ENCODE measurements at places on chromosomes 6 and 20. TPM values are rescaled to one million over a fixed set of nuclear protein-coding genes. Genes with fewer than 3 reads are reported as not detected.

DNA sequence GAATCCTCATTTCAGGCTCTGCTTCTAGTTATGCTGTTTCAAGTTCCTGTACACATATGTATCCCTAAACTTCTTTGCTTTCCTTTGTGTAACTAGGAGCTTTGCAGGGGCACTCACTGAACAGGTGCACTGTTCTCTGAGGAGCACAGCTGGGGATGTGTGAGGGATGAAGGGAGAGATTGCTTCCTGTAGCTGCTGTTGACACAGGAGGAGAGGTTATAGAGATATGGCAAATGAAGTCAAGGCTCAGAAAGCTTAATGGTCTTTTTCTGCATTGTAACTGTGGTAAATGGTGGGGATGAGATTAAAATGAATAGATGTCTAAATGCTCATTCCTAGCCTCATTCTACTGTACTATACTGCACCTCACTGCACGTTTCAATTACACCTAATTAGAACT is 454.3 kb downstream of the BTBD3 start:
- H3K27me3 ChIP-seq = no peaks in the 10 kb centered on the region
- H3K36me3 ChIP-seq = no peaks in the 10 kb centered on the region
- H3K27ac ChIP-seq = no peak overlapping the region
- DNase-seq = no peak
- no peak overlapping the region for H3K4me3 ChIP-seq

DNA sequence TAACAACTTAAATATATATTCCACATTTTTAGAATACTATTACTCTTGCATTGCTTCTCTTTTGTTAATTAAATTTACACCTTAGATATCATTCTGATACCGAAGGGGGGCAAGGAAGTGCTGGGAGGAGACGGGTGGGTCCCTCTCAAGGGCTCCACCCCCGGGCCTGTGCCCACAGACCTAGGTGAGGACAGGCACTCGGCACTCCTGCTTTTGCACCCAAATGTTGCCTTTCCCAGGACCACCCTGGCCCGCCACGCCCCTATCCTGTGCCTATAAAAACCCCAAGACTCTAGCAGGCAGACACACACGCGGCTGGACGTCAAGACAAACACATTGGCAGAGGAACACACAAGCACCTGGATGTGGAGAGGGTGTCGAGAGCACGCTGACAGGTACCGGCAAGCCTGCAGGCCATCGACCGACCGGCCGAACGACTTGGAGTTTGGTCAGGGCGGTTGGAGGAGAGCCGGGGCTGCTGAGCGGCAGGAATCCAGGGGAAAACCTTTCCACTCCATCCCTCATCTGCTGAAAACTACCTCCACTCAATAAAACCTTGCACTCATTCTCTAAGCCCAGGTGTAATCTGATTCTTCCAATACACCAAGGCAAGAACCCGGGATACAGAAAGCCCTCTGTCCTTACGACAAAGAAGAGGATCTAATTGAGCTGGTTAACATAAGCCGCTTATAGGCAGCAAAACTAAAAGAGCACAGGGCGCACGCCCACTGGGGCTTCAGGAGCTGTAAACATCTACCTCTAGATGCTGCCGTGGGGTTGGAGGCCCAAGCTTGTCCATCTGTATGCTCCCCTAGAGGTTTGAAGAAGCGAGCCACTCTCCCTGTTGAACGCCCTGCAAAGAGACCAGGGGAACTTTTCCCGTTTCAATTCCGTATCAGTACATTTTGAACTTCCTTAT is 197.4 kb upstream of the PRSS16 start:
- no peaks in the 10 kb centered on the region for H3K4me1 ChIP-seq
- no peak overlapping the region for H3K27ac ChIP-seq
- no peak overlapping the region for H3K4me3 ChIP-seq
- H3K36me3 ChIP-seq = no peaks in the 10 kb centered on the region
- H3K27me3 ChIP-seq = peaks cover 2% of the 10 kb centered on the region
- DNase-seq = no peak

The GTSF1L gene
- not detected for total RNA-seq

DNA sequence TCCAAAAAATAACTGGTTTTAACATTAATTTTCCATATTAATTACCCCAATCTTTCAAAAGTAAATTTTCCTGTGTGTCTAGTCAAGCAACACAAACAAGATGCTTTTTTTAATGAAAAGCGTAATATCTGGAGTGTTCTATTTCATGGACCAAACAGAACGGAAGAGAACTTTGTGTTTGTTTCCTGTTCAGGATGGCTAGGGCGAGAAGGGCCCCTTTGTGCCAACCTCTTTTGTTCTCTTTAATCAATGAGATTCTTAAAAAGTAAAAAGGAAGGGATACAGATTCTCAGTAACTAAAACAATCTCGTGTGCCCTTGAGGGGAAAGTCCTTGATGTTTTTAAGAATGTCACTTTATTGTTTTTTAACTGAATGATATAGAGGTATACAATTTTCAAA is 55.7 kb downstream of the GNAS start:
- H3K27ac ChIP-seq = peak overlapping the region; percentile 71
- no peaks in the 10 kb centered on the region for H3K27me3 ChIP-seq
- H3K36me3 ChIP-seq = peaks cover 5% of the 10 kb centered on the region

GRCh38 chr6:5745081-5745480 is 261.6 kb downstream of the NRN1 start:
- DNase-seq = no peak
- no peak overlapping the region for H3K27ac ChIP-seq
- H3K27me3 ChIP-seq = peaks cover 3% of the 10 kb centered on the region
- H3K4me3 ChIP-seq = no peak overlapping the region

DNA sequence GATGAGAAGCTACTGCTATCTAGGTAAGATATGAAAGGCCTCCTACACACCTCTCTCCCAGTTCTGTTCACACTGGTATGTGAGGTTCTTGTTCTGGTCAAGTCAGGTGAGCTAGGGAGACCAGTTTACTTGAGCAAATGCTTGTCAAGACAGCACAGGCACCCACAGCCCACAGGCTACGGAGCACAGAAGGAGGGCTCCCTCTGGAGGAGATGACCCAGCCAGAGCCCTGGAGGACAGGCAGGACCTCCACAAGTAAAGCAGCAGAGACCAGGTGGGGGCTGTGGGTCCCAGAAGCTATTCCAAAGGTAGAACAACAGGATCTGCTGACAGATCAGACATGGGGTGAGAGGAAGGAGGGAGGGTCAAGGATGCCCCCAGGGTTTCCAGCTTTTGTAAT is 13.2 kb downstream of the MMP24OS start:
- DNase-seq = no peak
- H3K27ac ChIP-seq = peak overlapping the region; percentile 38
- peaks cover 8% of the 10 kb centered on the region for H3K36me3 ChIP-seq
- H3K4me3 ChIP-seq = no peak overlapping the region

DNA sequence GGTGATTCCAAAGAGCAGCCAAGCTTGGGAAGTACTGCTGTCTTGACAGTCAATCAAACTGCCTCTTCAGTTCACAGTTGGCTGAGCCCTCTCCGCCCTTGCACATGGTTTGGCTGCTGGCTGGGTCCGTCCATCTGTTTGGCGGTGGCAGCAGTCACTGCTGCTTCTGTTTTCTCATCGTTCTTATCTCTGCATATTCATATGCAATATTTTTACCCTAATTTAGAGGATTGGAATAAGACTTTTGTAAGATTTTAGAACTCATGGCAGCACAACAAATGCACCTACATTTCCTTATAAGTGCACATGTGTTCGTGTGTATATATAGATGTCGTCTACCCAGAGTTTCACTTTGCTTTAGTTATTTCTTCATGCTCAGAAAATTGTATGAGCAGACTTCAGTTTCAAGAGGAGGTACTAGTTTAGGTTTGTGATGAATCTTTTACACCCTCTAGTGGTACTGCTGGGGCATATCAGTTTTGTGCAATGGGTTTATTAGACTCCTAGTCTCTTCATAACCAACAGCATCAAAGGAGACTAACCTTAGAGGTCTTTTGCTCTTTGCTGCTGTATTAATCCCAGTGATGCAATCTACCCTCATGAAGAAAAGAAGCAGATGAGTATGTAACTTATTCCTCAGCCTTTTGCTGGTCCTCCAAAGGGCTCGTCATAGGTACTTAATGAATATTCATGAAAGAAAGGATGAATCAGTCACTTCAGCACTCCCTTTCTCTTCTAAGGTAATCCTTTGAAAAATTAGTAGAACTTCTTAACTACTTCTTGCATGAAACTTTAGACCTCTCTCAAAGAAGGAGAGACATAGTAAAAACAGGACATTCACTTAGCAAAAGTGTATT is 44.3 kb downstream of the KHDC1L start:
- H3K4me1 ChIP-seq = peaks cover 11% of the 10 kb centered on the region
- no peaks in the 10 kb centered on the region for H3K36me3 ChIP-seq
- no peaks in the 10 kb centered on the region for H3K27me3 ChIP-seq
- peak; percentile 46 for DNase-seq
- peak overlapping the region; percentile 50 for H3K27ac ChIP-seq

The LRRN4 gene
- total RNA-seq = not detected

GRCh38 chr6:109381747-109382575 is at the start of gene CD164:
CD164 (minus strand) TSS chr6:109382467; CDS start chr6:109382378, 89 bp downstream.
- no peaks in the 10 kb centered on the region for H3K36me3 ChIP-seq
- peak within 1 kb of the TSS; percentile 99 for H3K27ac ChIP-seq
- H3K4me3 ChIP-seq = peak within 1 kb of the TSS; percentile 96
- DNase-seq = peak; percentile 96
- peaks cover 15% of the 10 kb centered on the region for H3K4me1 ChIP-seq

The C20orf173 gene
- total RNA-seq = not detected

DNA sequence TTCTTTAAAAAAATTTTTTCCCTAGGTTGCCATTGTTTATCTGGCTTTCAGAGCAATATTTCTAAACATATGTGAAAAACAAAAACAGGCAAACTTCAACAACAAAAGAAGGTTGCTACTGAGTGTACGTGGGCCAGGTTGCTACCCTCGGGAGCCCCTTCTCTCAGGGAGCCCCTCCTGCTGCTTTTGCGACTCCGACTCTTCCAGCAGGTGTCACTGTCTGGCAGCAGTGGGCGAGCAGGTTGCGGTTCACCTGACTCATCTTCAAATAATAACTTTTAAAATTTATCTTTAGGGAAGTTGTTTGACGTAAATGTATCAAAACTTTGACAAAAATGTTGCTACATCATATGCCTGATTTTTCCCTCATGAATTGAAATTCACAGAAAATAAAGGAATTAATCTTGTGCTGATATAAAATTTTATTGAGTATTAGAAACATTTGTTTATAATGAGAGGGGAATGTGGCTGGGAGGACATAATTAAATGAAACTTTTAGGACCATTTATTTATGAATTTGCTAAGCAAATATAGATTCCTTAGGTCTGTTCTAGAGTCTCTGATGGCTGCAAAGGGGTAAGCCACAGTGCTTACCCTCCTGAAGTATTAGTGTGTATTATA is 138.8 kb downstream of the HIVEP1 start:
- no peaks in the 10 kb centered on the region for H3K36me3 ChIP-seq
- no peaks in the 10 kb centered on the region for H3K4me1 ChIP-seq
- no peak overlapping the region for H3K4me3 ChIP-seq
